NCI-H748 treated with DMSO at 0.1 percent for 48 hours (cell line): ENCODE measurements at places on chromosomes 5 and 9.

DNA sequence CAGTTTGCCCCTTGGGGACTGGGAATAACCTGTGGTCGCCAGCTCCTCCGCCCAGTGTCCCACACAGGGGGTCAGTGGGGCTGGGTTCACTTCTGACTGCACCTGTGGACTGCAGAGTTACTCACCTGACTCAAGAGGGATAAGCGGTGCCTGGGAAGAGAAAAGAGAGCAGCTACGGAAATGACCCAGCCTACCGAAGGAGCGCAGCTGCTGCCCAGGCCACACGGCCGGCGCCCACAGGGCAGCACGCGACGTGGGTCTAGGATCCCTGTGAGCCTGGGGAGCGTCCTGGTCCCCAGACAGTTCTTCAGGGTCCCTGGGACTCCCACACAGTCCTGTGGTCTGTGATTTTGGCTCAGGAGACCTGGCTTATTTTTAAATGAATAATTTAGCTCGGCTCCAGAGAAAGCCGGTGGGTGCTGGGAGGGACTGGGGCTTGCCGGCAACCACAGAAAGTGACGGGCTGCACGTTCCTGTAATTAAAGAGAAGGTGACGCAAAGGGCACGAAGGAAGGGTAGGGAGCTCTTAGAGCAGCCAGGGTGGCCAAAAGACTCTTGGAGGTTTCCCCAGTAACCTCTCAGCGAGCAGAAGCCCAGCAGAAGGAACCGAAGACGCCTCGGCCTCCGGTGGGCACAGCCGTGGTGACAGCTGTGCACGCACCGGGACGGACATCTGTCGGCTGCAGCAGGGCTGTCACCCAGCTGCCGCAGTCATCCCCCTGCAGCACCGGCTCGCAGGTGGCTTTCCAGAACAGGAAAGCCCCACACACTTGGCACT, 97.5 kb upstream of the FCN2 start:
- DNase-seq, result no peak

DNA sequence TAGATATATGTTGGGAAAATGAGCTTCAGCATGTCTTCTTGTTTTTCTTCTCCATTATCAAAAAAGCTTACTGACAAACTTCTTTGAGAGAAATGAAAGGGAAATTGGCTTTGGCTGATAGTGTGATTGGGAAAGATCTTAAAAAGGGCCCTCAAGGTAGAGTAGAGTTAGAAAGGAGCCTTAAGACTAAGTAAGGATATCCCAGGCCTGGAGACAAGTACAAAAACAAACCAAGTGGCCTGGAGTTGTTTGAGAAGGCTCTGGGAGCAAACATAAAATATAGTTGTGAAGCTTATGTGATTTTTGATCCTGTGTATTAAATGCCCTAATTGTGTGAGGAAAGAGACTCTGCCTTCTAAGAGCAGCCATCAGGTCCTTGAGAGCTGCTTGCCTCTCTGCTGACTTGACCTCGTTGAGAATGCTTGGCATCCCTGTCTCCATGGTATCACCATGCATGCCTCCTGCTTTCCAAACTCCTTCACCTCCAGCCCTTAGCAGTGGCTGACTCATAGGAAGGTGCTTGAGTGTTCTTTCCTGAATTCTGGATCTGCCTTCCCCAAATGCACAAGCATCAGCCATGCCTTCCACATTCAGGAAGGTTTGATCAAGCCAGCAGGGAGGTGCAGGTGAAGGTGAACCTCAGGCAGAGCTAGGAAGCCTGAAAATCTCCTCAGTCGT, 78.9 kb downstream of the SMARCA2 start:
- no peak for DNase-seq

- peak; percentile 28 for DNase-seq
These were observed 34.4 kb downstream of the SARDH start for GRCh38 chr9:133703591-133704399.

DNA sequence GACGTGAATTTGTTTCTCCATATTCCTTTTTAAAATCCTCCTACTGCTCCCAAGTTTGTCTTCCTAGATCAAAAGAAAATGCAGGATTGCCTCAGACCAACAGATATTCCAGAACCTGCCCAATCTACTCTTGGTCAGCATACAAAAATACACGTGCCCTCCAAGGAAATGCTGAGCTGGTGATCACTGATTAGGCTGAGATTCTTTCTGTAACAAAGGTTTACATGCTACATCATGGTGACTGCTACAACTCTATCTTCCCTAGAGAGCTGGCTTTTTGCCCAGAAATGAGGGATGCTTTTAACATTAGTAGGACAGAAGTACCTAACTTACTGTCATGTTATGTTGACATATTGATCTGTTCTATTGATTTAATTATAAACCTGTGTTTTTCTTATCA, 35.5 kb downstream of the OR2Y1 start:
- DNase-seq, result peak; percentile 55

DNA sequence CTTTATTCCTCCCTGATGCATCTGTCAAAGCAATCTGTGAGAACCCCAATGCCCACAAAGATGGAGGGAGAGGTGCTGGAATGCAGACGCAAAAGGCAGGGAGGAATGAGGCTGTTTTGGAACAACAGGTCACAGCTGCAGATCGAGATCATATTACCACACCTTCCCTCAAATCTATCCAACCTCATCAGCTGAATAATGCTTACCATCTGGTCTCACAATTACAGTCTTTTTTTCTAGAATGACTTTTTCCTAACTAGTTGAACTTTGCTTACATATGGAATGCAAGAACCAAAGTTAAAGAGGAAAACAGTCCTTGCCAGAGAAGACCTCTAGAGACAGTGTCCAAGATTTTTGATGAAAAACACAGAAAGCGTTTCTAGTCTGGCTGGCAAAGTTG, 158.1 kb downstream of the LPAR1 start:
- no peak for DNase-seq

- peak; percentile 92 for DNase-seq
These were observed at the start of gene MEGF9 for GRCh38 chr9:120714088-120714845. Gene MEGF9 (minus strand): TSS chr9:120714470. CDS start chr9:120714358, 112 bp downstream.

DNA sequence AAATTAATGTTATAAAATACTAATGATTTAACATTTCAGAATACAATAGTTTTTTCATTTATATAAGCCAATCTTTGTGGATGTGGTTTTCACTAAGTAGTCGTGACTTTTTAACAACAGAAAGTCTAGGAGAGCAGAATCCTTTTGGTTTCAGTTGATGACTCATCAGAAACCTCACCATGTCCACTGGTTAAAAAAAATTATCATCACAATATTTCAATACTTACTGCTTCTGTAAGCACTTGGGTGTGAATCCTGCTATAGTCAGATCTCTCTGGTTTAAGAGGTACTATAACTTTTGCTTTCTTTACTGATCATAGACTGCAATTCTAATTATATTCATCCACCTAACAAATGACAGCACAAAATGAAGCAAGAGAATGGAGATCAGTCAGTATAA, 77.2 kb downstream of the MRPS30 start:
- no peak for DNase-seq

GRCh38 chr9:137445275-137445807, 4.2 kb upstream of the ENTPD8 start:
- peak; percentile 71 for DNase-seq

- DNase-seq, result no peak
These were observed 121.7 kb downstream of the ACTBL2 start for GRCh38 chr5:57360871-57361270.

GRCh38 chr9:132590318-132591182, 8.1 kb downstream of the BARHL1 start:
- DNase-seq, result no peak

GRCh38 chr9:131290767-131291370, 1.3 kb downstream of the PLPP7 start:
- no peak for DNase-seq

GRCh38 chr9:88979791-88980190, 11.5 kb upstream of the S1PR3 start:
- no peak for DNase-seq

GRCh38 chr5:135127439-135128240, 93.6 kb upstream of the PITX1 start:
- DNase-seq, result no peak

DNA sequence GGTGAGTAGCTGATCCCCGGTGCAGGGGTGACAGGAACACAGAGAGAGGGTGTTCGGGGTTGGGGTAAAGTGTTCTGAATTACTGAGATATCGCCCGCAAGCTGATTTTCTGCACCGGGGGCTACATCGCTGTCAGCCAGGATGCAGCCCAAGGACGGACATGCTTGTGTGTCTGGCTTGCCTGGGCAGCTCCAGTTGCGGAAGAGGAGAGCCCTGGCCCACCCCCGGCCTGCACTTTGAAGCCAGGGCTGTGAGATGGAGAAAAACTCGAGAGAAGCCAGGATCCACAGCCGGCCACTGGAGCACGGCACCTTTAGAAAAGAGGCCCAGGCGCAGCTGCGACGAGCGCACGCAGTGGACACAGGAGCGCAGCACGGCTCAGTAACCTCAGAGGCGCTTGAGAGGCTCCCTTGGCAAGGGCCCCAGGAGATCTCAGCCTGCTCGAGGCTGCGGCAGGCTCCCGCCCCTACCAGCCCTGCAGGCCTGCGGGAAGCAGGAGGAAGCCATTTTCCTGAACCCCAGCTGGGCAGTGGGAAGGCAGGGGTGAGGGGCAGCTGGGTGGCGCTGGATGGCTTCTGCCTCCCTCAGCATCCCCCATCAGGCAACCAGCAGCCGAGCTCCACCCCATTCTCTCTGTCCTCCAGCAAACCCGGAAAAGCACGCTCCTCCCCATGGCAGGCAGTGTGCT, 59.2 kb downstream of the C9orf50 start:
- DNase-seq, result no peak

- DNase-seq, result peak; percentile 24
These were observed 18.3 kb upstream of the HSDL2 start for GRCh38 chr9:112361601-112362000.

- DNase-seq, result no peak
These were observed 49.2 kb upstream of the SMIM32 start for GRCh38 chr5:136242136-136242535.

- no peak for DNase-seq
These were observed 205.2 kb upstream of the SEMA6A start for GRCh38 chr5:116779846-116780245.

GRCh38 chr5:2832394-2832793, 80.9 kb upstream of the IRX2 start:
- no peak for DNase-seq

- no peak for DNase-seq
These were observed 294.9 kb downstream of the MED10 start for GRCh38 chr5:6083311-6083978.

- DNase-seq, result no peak
These were observed 148.9 kb downstream of the GCNT1 start for GRCh38 chr9:76607730-76608436.

DNA sequence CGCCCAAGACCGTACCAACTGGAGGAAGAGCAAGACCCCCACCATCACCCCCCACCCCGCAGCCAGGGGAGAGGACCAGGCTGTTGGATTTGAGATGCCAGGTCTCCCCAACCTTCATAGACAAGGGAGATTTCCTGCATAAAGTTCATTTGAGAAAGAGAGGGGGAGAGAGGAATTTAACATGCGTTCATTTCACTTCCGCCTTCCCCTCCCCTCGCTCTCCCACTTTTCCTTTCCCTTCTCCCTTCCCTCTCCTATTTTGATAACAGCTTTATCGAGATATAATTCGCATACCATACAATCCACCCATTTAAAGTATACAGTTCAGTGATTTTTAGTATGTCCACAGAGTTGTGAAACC, 4.2 kb upstream of the NKX2-5 start:
- DNase-seq, result no peak

DNA sequence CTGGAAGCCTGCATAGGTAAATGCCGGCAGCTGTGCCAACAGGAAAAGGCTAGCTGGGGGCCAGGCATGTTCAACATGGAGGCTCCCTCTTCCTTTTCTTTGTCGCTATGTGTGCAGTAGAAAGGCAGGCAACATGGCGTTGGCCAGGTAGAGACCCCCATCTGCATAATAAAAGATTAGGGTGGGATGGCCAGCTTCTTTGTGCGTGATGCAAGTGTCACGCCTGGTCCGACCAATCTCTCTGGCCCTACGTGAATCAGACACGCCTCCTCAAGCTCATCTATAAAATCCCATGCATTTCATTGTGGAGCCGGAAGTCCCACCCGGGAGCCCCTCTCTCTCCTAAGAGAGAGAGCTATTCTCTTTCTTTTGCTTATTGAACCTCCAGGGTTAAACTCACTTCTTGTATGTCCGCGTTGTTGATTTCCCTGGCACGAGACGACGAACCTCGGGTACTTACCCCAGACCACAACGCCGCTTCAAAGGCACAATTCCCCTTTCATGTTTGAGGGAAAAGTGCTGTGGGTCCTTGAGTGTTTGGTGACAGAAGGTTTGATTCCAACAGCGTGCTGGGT, 25.0 kb upstream of the C5orf47 start:
- DNase-seq, result peak; percentile 92

DNA sequence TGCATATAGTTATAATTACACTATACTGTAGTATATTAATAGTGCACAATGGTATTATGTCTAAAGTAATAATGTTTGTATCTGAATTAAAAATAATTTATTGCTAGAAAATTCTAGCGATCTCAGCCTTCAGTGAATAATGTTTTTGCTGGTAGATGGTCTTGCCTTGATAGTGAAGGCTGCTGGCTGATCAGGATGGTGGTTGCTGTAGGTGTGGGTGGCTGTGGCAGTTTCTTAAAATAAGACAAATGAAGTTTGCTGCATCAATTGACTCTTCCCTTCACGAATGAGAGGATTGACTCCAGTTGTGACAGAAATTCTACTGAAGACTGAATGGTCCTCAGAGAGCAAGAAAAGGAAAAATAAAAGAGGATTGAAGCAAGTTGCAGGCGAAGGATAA, 19.7 kb upstream of the LRRC70 start:
- DNase-seq, result no peak

DNA sequence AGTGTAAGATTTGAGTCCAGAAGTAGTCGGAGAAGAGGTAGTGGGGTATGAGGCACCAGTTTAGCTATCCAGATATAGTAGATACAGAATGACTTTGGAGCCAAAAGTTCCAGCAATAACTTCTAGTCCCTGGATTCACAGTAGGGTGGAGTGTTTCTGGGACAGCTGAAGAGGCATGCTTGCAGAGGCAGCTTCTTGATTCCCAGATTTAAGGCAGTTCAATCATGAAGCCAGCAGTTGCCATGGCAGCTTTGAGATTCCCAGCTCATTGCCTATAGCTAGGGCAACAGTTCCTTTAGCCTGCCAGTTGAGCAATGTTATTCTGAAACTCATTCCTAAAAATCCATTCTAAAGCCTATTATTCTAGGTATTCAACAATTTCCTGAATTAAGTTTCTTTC, 79.2 kb downstream of the LIX1 start:
- no peak for DNase-seq

DNA sequence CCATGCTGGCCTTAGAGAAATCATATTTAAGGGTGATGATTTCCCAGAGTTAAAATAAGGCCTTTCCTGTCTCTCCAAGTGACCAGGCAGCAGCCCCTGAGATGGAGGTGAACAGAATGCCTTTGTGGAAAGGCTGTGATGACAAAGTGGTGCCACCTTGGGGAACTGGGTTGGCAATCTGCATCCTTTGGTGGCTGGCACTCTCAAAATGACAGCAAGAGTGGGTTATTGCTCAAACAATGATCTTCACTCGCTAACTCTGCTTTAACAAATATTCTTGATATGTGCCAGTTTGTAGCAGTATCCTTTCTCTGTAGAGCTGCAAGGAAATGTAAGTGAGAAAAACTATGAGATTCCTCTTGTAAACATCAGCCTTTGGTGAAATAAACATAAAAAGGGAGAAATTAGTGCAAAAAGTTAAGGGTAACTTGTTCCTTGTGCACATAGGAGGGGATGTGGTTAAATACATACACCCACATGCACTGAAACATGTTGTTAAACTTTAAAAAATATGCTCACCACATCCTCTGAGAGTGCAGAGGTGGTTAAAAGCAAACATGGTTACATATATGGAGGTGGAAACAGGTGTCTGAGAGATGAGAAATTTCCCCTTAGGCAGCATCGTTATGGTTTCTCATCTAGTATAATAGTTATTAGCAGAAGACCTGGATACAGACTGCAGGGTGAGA, 373.4 kb upstream of the CTNND2 start:
- no peak for DNase-seq

- DNase-seq, result no peak
These were observed 119.1 kb downstream of the VAV2 start for GRCh38 chr9:133873009-133873408.
